Thyroid gland (tissue), 4 donors: ENCODE measurements at places on chromosomes 5 and 9. TPM values are rescaled to one million over a fixed set of nuclear protein-coding genes. Genes with fewer than 3 reads are reported as not detected.

Gene HAPLN1
- total RNA-seq, result not detected

DNA sequence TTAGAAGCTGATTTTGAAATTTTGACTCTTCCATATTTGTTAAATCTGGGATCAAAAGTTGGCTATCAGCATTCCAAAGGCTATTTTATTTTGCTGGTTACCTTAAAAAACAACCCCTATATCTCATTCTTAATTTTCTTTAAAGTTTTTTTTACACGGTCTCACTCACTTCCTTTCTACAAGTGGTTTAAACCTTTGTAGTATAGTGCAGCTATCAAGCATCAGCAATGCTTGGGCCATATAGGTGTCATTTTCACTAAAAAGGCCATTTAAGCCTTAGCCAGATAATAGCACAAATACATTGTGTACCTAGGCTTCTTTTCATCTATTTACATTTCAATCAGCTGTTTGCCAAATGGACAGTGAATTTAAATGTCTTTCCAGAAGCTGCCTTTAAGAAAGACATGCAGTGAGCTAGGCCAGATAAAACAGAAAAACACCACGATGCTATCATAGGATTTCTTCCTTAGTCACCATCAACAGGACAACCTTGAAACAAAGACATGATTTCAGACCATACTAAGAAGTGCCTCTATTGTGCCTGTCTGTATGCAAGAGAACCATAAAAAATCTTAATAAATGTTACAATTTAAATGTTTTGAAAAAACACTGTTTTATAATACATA lies 104.2 kb downstream of the RAPGEF6 start:
- H3K27me3 ChIP-seq, result no peaks in the 10 kb centered on the region
- no peak overlapping the region for H3K27ac ChIP-seq
- no peak overlapping the region for H3K4me3 ChIP-seq
- no peaks in the 10 kb centered on the region for H3K4me1 ChIP-seq
- no peak for DNase-seq

Gene MARCOL
- not detected for total RNA-seq

Gene NR3C1
- 63.7 TPM for total RNA-seq

- DNase-seq, result no peak
- H3K27ac ChIP-seq, result no peak overlapping the region
- no peaks in the 10 kb centered on the region for H3K27me3 ChIP-seq
- H3K4me3 ChIP-seq, result no peak overlapping the region
- H3K36me3 ChIP-seq, result no peaks in the 10 kb centered on the region
Measured at GRCh38 chr5:9641806-9642355, 11.7 kb upstream of the TAS2R1 start.

DNA sequence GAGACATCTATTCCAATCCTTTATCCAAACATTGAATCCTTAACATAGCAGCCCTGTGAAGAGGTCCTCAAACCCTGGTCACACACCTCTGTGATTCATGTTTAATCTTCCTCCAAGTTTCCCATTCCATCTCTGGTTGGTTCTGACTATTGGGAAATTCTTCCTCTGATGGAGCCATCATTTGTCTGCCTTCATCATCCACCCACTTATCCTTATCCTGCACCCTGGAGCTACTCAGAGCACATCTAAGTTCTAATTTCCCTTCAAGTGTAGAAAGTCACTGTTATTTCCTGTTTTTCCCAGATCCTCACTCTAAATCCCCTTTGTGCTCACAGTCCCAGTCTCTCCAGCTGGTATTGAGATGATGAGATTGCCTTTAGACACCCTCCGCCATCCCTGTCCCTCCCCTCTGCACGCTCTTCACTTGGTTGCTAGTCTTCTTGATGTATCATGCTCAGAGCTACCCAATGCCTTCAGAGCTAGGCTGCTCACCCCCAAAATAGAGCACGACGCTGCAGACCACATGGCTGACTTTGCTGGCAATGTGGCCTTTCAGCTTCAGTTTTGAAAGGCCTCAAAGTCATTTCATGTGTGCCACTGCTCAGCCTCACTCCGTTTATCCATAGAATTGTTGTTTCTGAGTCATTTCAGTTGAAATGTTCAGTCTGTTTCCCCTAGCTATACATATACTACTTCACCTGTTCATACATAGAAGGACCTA lies 154.3 kb downstream of the PALM2AKAP2 start:
- H3K4me1 ChIP-seq, result no peaks in the 10 kb centered on the region
- no peak for DNase-seq
- H3K27me3 ChIP-seq, result no peaks in the 10 kb centered on the region
- no peaks in the 10 kb centered on the region for H3K36me3 ChIP-seq
- no peak overlapping the region for H3K27ac ChIP-seq

DNA sequence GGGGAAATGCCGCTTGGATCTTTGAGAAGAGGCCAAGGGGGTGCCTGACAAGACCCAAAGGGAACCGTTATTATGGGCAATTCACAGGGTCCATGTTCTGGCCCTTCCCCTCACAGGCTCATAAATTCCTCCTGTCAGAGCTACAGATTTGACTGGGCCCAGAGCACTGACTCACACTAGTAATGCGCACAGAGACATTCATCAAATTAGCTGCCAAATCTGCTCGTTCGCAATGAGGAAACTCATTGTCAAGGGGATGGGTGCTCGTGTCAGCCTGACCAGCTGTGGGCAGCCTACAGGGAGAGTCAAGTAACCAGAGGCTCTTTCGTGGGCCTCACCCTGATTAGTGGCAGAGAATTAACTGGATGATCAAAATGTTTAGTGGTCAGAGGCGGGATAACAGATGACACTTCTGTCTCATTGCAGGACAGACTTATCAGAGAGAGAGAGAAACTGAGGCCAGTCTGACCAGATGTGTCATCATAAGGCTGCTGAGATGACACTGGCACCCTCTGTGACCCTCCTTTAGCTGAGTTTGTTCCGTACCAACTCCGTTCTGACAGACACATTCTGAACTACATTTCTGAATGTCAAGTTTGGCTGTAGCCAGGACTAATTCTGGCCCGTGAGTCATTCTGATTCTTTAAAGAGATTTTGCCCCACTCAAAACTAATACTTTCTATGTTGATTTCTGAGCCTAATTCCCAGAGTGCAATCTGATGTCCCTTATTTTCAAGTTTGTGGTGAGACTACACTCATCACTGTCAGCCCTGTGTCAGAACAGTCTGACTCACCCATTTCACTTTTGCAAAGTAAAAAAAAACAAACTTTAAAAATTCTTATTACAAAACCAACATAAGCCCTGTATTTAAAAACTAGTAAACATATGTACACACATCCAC lies 377.1 kb downstream of the ACTL7B start:
- no peaks in the 10 kb centered on the region for H3K27me3 ChIP-seq
- no peak for DNase-seq
- H3K36me3 ChIP-seq, result no peaks in the 10 kb centered on the region
- H3K4me1 ChIP-seq, result no peaks in the 10 kb centered on the region
- peak overlapping the region; percentile 30 for H3K27ac ChIP-seq
- no peak overlapping the region for H3K4me3 ChIP-seq

Gene GPX8
- 44.0 TPM for total RNA-seq

DNA sequence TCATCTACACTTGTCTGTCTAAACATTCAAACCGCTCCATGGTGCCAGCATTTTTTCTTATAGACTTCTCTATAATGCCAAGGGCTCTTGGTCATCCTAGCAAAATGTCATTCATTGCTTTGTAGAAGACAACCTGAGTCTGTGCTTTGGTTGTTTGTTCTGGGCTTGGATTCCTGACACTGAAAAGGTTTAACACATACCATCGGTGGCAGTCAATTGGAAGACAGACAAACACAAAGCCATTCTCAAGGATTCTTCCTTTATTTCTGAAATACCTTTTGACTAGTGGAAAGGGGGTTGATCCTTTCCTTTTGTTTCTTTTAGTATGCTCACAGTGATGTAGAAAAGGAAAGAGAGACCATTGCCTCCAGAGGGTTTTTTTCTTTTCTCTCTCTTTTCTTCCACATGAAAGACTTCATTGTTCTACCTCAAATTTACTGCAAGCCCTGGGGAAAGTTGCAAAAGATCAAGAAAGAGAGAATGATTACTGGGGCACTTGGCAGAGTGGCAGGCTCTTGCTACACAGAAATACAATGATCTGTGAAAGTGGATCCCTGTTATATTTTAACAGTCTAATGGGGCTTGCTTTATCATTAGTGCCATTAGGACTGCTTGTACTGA lies 66.4 kb upstream of the TMC1 start:
- no peaks in the 10 kb centered on the region for H3K4me1 ChIP-seq
- no peaks in the 10 kb centered on the region for H3K27me3 ChIP-seq
- DNase-seq, result no peak
- no peak overlapping the region for H3K27ac ChIP-seq
- no peaks in the 10 kb centered on the region for H3K36me3 ChIP-seq

- H3K4me1 ChIP-seq, result no peaks in the 10 kb centered on the region
- H3K4me3 ChIP-seq, result no peak overlapping the region
- H3K36me3 ChIP-seq, result no peaks in the 10 kb centered on the region
Measured at GRCh38 chr5:82525626-82526025, 247.5 kb upstream of the RPS23 start.

Gene SELENOP
- total RNA-seq, result 162 TPM

DNA sequence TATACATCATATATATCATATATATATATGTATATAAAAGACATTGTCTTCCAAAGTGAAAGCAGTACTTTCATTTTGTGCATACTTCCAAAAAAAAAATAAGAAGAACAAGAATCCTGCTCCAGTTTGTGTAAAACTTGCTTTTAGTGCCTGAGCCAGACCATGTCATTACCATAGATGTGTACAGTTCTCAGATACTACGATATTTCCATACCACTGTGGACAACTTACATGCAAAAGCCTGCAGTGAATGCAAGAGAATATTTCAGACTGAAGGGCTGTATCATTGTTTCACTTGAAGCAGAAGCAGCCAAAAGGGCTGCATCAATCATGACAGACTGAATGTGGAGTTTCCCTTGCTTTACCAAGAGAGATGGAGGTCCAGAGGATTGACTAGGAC lies 72.6 kb upstream of the CYLC2 start:
- H3K27ac ChIP-seq, result no peak overlapping the region
- no peaks in the 10 kb centered on the region for H3K27me3 ChIP-seq
- DNase-seq, result no peak

Gene KCNV2
- not detected for total RNA-seq

DNA sequence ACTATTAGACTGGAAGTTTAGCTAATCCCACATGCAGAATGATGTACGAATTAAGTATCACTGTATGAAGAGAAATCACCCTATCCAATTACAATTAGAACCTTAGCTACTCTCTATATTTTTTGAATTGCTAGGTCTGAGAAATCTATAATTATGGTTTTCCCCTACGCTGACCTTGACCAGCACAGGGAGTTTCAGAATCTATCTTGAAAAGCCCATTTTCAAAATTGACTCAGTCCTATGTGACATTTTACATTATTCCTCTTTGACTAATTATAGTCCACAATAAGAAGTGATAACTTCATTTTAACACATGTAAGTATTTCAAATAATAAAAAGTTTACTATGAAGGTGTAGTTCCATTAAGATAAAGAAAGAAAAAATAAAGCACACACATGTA lies 21.5 kb downstream of the NUDT12 start:
- H3K4me3 ChIP-seq, result no peak overlapping the region
- H3K27ac ChIP-seq, result no peak overlapping the region
- H3K4me1 ChIP-seq, result no peaks in the 10 kb centered on the region
- no peaks in the 10 kb centered on the region for H3K27me3 ChIP-seq
- no peak for DNase-seq
- H3K36me3 ChIP-seq, result no peaks in the 10 kb centered on the region

- H3K27me3 ChIP-seq, result no peaks in the 10 kb centered on the region
- peaks cover 7% of the 10 kb centered on the region for H3K4me1 ChIP-seq
- H3K4me3 ChIP-seq, result peak within 1 kb of the TSS; percentile 30
- H3K27ac ChIP-seq, result peak within 1 kb of the TSS; percentile 57
- no peaks in the 10 kb centered on the region for H3K36me3 ChIP-seq
Measured at GRCh38 chr5:136028782-136029742, at the start of gene TGFBI. Gene TGFBI, plus strand, starts transcription at chr5:136028988. Its CDS starts 68 bp downstream, at chr5:136029056.

DNA sequence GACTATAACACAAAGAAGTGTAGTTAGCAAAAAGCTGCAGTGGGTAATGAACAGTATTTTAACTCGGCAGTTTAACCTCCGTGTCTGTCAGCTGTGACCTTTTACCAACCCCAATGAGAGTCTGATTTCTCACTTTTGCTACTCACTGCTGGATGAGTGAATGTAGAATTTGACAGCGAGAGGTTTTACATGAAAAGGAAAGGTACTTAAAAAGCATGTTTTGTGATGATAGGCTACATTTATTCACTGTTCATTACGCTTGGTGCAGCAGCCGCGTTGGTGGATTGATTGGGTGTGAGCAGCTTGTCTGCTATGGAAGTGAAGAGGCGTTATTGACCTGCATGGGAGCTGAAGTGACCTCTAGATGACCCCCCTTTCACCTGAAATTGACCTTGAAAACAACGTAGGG lies 867.7 kb downstream of the NR2F1-AS1 start:
- no peak overlapping the region for H3K27ac ChIP-seq
- DNase-seq, result no peak
- no peaks in the 10 kb centered on the region for H3K36me3 ChIP-seq

Gene CCDC183
- 4.2 TPM for total RNA-seq

DNA sequence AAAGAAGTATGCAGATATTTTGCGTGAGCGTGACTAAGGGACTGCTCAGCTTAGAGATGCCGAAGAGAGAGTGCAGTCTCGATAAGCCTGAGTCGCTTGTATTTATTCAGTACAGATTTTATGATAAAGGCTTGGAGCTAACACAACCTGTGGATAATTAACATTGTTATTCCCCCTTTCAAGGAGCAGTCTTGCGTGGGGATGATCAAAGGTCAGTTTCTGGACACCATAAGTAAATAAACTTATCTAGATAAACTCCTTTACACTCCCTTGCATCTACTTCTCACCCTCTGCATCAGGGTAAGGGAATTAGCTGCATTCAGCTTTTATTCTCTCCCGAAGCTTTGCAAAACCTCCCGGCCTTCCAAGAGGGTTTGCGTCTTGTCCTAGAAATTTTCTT lies 357.8 kb upstream of the ST8SIA4 start:
- no peak overlapping the region for H3K4me3 ChIP-seq
- H3K4me1 ChIP-seq, result no peaks in the 10 kb centered on the region
- no peak overlapping the region for H3K27ac ChIP-seq
- no peak for DNase-seq

- no peak for DNase-seq
- H3K4me1 ChIP-seq, result no peaks in the 10 kb centered on the region
- no peak overlapping the region for H3K27ac ChIP-seq
- no peaks in the 10 kb centered on the region for H3K36me3 ChIP-seq
- no peak overlapping the region for H3K4me3 ChIP-seq
Measured at GRCh38 chr5:25119650-25120049, 474.9 kb upstream of the CDH10 start.

GRCh38 chr9:33926746-33927485 lies 110.0 kb downstream of the UBE2R2 start:
- H3K4me3 ChIP-seq, result no peak overlapping the region
- no peak for DNase-seq
- H3K27ac ChIP-seq, result no peak overlapping the region

Gene PDE8B
- total RNA-seq, result 172 TPM

- no peaks in the 10 kb centered on the region for H3K36me3 ChIP-seq
- no peak for DNase-seq
- H3K27ac ChIP-seq, result no peak overlapping the region
- no peaks in the 10 kb centered on the region for H3K4me1 ChIP-seq
Measured at GRCh38 chr5:37283214-37283820, 34.1 kb upstream of the CPLANE1 start.
